ENCODE measurements at places on chromosomes 16 and 17. TPM values are rescaled to one million over a fixed set of nuclear protein-coding genes. Genes with fewer than 3 reads are reported as not detected.

Gene MYH13
- polyA plus RNA-seq = 0.05 TPM

Gene CHP2
- polyA plus RNA-seq = not detected

Gene POLR3K
- polyA plus RNA-seq = 7.1 TPM

Gene ITGAD
- polyA plus RNA-seq = not detected

Gene ZFP90
- 73.6 TPM for polyA plus RNA-seq

Gene TBC1D3D
- 0.45 TPM for polyA plus RNA-seq

Gene SGCA
- polyA plus RNA-seq = 0.43 TPM

Gene DHRS7C
- polyA plus RNA-seq = not detected
